ENCODE measurements at places on chromosomes 16 and 17. TPM values are rescaled to one million over a fixed set of nuclear protein-coding genes. Genes with fewer than 3 reads are reported as not detected.

ITGA2B gene
- total RNA-seq = 0.83 TPM

DNA sequence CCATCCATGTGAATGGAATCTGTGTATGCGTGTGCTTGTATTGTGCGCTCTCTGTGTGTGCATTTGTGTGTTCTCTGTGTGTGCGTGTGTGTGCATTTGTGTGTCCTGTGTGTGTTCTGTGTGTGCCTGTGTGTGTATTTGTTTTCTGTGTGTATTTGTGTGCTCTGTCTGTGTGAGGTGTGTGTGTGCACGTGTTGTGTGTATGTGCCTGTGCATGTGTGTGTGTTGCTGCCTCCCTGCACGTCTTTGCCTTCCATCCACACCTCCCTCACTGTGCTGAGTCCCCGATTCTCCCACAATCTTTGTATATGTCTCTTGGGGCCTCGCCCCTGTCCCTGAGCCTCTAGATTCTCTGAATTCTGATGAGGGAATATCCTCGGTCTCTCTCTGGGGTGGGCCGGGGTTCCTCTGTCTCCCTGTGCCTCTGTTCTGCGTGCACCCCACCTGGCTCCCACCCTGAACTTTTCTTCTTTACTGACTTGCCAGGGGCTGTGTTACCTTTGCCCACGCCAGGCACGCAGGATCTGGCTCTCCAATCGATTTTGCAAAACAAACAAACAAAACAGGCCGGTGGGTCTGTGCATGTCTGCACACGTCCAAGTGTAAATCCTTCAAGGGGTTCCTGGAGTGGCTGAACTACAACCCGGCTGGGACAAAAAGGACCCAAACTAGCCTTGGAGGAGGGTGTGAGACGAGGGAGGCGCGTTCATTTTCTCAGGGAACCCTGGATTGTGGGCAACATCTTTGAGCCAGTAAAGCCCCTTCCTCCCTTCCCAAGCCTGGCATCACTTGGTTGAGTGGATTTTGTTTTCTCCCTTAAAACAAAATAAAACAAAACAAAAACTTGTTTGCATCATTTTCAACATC is 8.1 kb upstream of the FOXF1 start:
- no peak overlapping the region for H3K4me3 ChIP-seq
- H3K27me3 ChIP-seq = peaks cover 89% of the 10 kb centered on the region
- peaks cover 7% of the 10 kb centered on the region for H3K4me1 ChIP-seq
- H3K27ac ChIP-seq = peak overlapping the region; percentile 27

- no peak overlapping the region for H3K27ac ChIP-seq
- H3K36me3 ChIP-seq = no peaks in the 10 kb centered on the region
- H3K4me1 ChIP-seq = no peaks in the 10 kb centered on the region
- DNase-seq = no peak
Observed at GRCh38 chr16:82891918-82892317, 265.1 kb downstream of the CDH13 start.

GRCh38 chr16:15885560-15886001 is 2.8 kb downstream of the CEP20 start:
- no peak overlapping the region for H3K4me3 ChIP-seq
- H3K27ac ChIP-seq = no peak overlapping the region
- DNase-seq = no peak
- H3K36me3 ChIP-seq = peaks cover 15% of the 10 kb centered on the region

DNA sequence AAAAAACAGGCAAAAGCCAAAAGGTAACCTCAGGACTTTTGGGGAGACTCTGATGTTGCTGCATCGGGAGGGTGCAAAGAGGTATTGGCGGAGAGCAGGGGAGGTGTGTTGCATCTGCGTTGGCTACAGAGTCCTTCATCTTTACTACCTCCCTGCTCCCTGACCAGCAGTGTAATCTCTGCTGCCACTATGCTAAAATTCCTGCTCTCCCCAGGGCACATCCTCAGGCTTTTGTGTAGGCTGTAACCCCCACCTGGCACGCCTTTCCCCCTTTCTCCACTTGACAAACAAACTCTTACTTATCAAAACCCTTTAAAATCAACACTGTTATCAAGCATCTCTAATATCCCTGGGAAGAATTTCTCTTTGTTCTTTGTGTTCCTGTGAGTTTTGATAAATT is 435.3 kb downstream of the HAPSTR1 start:
- H3K36me3 ChIP-seq = no peaks in the 10 kb centered on the region
- no peak for DNase-seq
- no peaks in the 10 kb centered on the region for H3K4me1 ChIP-seq
- H3K27ac ChIP-seq = no peak overlapping the region

GRCh38 chr17:66165537-66166123 is 26.3 kb downstream of the CEP112 start:
- H3K27me3 ChIP-seq = peaks cover 2% of the 10 kb centered on the region
- no peak overlapping the region for H3K27ac ChIP-seq
- no peak overlapping the region for H3K4me3 ChIP-seq
- DNase-seq = no peak
- peaks cover 3% of the 10 kb centered on the region for H3K4me1 ChIP-seq

DNA sequence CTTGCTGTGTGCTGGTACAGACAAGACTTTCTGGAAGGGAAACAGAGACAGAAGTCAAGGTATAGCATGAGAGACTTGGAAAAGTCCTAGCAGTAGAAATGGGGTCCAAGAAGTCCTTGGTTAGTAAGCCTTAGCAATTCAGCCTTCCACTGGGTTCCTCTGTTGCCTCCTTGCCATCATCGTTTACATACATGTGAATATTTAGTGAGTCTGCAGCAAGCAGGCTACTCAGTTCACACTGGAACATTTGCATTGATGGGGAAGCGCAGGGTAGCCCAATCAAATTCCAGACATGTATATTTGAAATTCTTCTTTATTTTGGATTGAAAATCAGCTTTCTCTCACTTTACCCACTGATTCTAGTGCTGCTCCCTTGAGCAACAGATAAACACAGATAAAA is 27.1 kb downstream of the LIMD2 start:
- peaks cover 8% of the 10 kb centered on the region for H3K4me1 ChIP-seq
- H3K27me3 ChIP-seq = no peaks in the 10 kb centered on the region
- DNase-seq = no peak
- H3K36me3 ChIP-seq = peaks cover 22% of the 10 kb centered on the region
- no peak overlapping the region for H3K27ac ChIP-seq
- no peak overlapping the region for H3K4me3 ChIP-seq

GCGR gene
- not detected for total RNA-seq

GRCh38 chr16:6496996-6497395 is 835.6 kb upstream of the RBFOX1 start:
- no peaks in the 10 kb centered on the region for H3K27me3 ChIP-seq
- DNase-seq = no peak
- no peaks in the 10 kb centered on the region for H3K4me1 ChIP-seq
- H3K4me3 ChIP-seq = no peak overlapping the region
- H3K36me3 ChIP-seq = no peaks in the 10 kb centered on the region

DNA sequence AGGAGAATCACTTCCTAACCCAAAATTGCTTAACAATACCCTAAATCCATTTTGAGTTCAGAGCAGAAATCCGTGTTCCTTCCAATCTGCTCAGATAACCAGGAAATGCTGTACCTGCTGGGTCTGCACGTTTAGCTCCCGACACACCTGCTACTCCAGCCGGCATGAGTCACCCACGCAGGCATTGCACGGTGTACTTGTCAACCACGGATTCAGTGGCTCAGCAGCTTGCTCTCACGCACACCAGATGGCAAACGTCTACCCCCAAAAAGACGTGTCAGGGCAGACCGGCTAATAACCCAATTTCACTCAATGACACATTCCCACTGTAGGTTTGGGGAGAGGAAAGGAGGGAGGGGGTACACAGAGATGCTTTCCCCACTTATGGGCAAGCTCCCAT is 468.1 kb downstream of the SOX9 start:
- H3K36me3 ChIP-seq = no peaks in the 10 kb centered on the region
- no peak overlapping the region for H3K4me3 ChIP-seq
- no peak for DNase-seq
- H3K27ac ChIP-seq = no peak overlapping the region

- peaks cover 3% of the 10 kb centered on the region for H3K36me3 ChIP-seq
- peak overlapping the region; percentile 88 for H3K27ac ChIP-seq
- peak overlapping the region; percentile 86 for H3K4me3 ChIP-seq
- H3K27me3 ChIP-seq = no peaks in the 10 kb centered on the region
- H3K4me1 ChIP-seq = peaks cover 31% of the 10 kb centered on the region
Observed at GRCh38 chr17:34981538-34982241, 1.4 kb downstream of the LIG3 start.

DNA sequence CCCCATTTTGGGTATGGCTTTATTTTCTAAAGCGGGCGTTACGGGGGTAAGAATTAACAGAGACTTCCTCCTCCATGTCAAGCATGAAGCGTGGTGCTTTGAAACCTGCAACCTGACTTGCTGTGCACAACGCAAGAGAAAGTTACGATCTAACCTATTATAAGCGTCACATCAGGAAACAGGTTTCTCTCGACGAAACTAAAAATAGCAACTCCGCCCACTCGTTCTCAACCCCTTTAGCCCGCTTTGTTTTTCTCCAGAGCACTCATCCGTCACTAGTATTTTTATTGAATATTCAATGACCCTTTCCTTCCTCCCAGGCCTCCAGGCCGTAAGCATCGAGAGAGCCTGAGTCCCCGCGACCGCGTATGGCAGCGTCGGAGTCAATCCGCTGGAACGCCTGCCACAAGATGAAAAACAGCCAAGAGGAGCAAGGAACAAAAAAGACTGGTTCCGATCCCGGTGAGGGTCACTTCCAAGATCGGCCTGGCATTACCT is 555 bp downstream of the NUP88 start:
- H3K36me3 ChIP-seq = peaks cover 17% of the 10 kb centered on the region
- H3K4me1 ChIP-seq = peaks cover 25% of the 10 kb centered on the region
- DNase-seq = no peak

GRCh38 chr16:27739606-27740357 is 189.8 kb downstream of the KATNIP start:
- DNase-seq = no peak
- no peaks in the 10 kb centered on the region for H3K27me3 ChIP-seq
- no peaks in the 10 kb centered on the region for H3K4me1 ChIP-seq
- H3K36me3 ChIP-seq = peaks cover 2% of the 10 kb centered on the region

- H3K27ac ChIP-seq = no peak overlapping the region
- DNase-seq = peak; percentile 82
- H3K27me3 ChIP-seq = no peaks in the 10 kb centered on the region
- no peak overlapping the region for H3K4me3 ChIP-seq
- H3K36me3 ChIP-seq = peaks cover 31% of the 10 kb centered on the region
Observed at GRCh38 chr17:45098869-45099616, 33.3 kb downstream of the PLCD3 start.

PTX4 gene
- not detected for total RNA-seq

GRCh38 chr16:27432558-27432957 is 30.6 kb downstream of the IL21R start:
- H3K36me3 ChIP-seq = peaks cover 28% of the 10 kb centered on the region
- peak; percentile 16 for DNase-seq
- peaks cover 27% of the 10 kb centered on the region for H3K4me1 ChIP-seq

DNA sequence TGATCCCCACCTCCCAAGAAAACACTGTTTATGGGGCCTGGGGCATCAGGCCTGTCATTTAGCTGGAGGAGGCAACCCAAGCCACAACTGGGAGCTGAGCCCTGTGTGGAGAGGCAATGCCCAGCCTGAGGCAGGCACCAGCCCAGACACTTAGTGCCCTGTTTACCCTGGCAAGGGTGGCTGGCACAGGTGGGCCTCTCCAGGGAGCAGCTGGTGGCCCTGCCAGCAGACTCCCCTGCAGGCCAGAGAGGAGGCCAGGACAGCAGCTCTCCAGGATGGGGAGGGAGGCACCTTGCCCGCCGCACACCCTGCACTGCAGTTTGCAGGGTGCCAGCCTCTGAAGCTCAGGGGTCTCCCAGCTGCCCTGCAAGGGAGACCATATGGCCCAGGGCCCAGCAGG is 9.1 kb upstream of the TMEM92 start:
- no peaks in the 10 kb centered on the region for H3K36me3 ChIP-seq
- H3K27ac ChIP-seq = no peak overlapping the region
- no peak overlapping the region for H3K4me3 ChIP-seq
- peaks cover 2% of the 10 kb centered on the region for H3K4me1 ChIP-seq
- DNase-seq = no peak

GRCh38 chr17:82936768-82937171 is 96.9 kb upstream of the ZNF750 start:
- no peak overlapping the region for H3K4me3 ChIP-seq
- H3K4me1 ChIP-seq = no peaks in the 10 kb centered on the region
- no peaks in the 10 kb centered on the region for H3K27me3 ChIP-seq

DNA sequence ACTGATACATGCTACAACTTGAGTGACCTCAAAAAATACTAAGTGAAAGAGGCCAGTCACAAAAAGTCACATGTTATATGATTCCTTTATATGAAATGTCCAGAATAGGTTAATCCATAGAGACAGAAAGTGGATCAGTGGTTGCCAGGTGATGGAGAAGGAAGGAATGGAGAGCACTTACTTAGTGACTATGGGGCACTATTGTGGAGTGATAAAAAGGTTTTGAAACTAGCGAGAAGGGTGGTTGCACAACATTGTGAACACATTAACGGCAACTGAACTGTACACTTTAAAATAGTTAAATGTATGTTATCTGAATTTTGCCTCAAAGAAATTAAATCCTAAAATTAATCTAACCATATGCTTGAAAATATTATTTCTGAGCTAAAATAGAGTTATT is 25.9 kb downstream of the AMFR start:
- H3K4me1 ChIP-seq = no peaks in the 10 kb centered on the region
- no peak for DNase-seq
- H3K4me3 ChIP-seq = no peak overlapping the region
- H3K27me3 ChIP-seq = no peaks in the 10 kb centered on the region
- H3K27ac ChIP-seq = no peak overlapping the region
- H3K36me3 ChIP-seq = peaks cover 31% of the 10 kb centered on the region

DNA sequence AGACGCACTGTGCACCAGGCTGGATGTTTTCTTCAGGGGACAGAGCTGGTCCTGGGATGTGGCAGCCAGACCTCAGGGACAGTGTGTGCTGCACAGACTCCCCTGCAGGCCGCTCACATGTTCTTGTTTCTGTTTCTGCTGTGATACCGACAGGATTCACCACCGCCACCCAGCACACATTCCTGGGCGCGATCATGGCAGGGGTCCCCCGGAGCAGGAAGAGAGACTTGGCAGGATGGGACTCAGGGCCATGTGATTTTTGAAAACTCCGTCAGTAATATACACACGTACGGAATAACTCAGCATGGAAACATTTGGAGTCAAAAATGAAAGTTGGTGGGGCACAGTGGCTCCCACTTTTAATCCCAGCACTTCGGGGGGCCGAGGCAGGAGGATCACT is 79.0 kb downstream of the HAPSTR1 start:
- no peaks in the 10 kb centered on the region for H3K27me3 ChIP-seq
- no peak for DNase-seq
- H3K4me1 ChIP-seq = no peaks in the 10 kb centered on the region
- H3K36me3 ChIP-seq = no peaks in the 10 kb centered on the region
- no peak overlapping the region for H3K27ac ChIP-seq
- H3K4me3 ChIP-seq = no peak overlapping the region

GRCh38 chr16:10878644-10879501 is 1.9 kb downstream of the CIITA start:
- peaks cover 7% of the 10 kb centered on the region for H3K36me3 ChIP-seq
- peak; percentile 64 for DNase-seq
- H3K4me1 ChIP-seq = peaks cover 61% of the 10 kb centered on the region
- H3K27ac ChIP-seq = peak overlapping the region; percentile 79
- peak overlapping the region; percentile 97 for H3K4me3 ChIP-seq
- peaks cover 36% of the 10 kb centered on the region for H3K27me3 ChIP-seq

GRCh38 chr16:17037499-17037898 is 433.3 kb downstream of the XYLT1 start:
- no peaks in the 10 kb centered on the region for H3K4me1 ChIP-seq
- H3K27me3 ChIP-seq = no peaks in the 10 kb centered on the region
- DNase-seq = no peak
- H3K27ac ChIP-seq = no peak overlapping the region
- H3K4me3 ChIP-seq = no peak overlapping the region
- no peaks in the 10 kb centered on the region for H3K36me3 ChIP-seq

LDHD gene
- not detected for total RNA-seq
